ENCODE measurements at places on chromosomes 4 and X.

GRCh38 chr4:125179727-125180126, 135.0 kb upstream of the FAT4 start:
- no peak for DNase-seq

GRCh38 chr4:120331486-120332370, 265.1 kb upstream of the MAD2L1 start:
- DNase-seq, result peak; percentile 0

GRCh38 chr4:122758033-122758432, 25.5 kb downstream of the BBS12 start:
- DNase-seq, result no peak

DNA sequence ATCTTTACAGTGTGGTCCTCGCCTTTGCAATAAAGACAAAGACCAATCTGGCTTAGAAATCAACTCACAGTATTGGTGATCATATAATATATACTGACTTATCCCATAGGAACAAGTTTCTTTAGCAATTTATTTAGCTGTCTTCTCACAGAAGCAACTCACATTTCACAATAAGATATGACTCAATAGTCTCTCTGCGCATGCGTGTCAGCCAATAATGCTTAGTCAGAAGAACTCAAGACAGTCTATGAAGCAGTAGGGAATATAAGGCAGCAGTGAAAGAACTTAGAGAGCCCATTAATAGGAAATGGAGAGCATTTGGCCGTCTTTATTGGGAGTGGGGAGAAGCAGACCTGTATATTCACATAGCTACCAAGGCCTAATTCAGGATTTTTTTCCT, 216.7 kb downstream of the IL13RA2 start:
- no peak for DNase-seq

DNA sequence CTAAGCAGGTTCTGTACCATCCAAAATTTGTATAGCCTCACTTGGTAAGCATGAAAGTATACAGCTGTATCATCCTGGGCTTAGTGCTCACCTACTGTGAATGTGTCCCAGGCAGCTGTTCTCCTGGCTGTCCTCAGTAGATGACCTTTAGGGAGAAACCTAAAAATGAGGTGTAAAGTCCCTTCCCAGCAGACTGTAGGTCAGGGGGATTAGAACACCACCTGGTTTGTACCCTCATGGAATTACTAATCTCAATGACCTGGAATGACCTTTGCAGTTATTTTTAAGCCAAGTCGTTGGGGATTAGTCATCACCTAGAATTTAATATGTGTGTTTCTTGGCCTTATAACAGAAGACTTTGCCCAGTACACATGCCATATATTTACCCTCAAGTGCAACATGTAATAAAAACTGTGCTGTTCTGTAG, 39.1 kb upstream of the MBTPS2 start:
- DNase-seq, result no peak

- no peak for DNase-seq
Measured at GRCh38 chr4:26826721-26827120, 33.9 kb upstream of the STIM2 start.

DNA sequence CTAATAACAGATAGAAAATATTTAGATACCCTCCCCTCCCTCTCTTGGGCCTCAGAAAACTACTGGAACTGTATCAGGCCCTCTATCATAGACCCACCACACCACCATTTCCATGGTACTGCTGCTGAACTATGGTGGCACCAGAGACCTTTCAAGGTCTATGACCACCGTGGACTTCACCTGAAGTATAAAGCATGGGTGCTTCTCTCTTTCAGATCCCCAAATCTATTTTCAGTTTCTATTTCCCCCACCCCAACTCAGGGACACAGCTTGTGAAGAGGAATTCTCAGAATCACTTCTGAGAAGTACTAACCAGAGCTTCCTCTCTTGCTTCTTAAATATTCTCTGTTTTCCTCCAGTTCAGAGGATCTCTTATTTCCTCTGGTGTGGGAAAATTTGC, 840.8 kb upstream of the HTR2C start:
- DNase-seq, result no peak

DNA sequence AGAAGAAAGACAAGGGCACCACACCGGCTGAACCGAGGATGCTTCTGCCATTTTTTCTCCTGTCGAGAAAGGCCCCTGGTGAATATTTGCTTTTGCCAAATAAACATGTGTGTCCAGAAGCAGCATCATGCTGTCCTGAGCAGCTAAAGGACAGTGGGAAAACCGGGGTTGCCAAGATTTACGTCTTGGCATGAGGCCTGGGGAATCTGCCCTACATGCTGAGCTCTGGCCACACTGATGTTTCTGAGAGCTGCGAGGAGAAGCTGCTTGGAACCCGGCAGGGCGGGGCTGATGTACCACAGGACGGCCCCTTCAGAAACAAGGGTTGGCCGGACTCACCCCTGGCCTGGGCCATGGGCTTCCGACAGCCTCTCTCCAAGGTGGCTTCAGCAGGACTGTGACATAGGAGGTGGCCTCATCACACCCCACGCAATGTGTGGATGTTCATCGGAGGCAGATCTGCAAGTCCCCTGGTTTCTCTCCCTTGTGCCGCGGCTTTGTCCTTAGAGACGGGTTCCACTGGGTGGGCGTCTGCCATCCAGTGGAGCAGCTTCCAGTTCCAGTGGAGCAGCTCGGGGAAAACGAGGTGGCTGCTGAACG, 42.2 kb upstream of the SORCS2 start:
- no peak for DNase-seq

- no peak for DNase-seq
Measured at GRCh38 chr4:55615008-55615407, 21.1 kb downstream of the NMU start.

GRCh38 chr4:51997647-51998046, 22.5 kb downstream of the LRRC66 start:
- DNase-seq, result no peak

GRCh38 chr4:48931459-48931858, 24.9 kb upstream of the OCIAD2 start:
- DNase-seq, result no peak

GRCh38 chrX:43870758-43871419, 11.4 kb downstream of the MAOB start:
- DNase-seq, result no peak

GRCh38 chr4:123616951-123617461, 220.4 kb downstream of the SPRY1 start:
- no peak for DNase-seq

DNA sequence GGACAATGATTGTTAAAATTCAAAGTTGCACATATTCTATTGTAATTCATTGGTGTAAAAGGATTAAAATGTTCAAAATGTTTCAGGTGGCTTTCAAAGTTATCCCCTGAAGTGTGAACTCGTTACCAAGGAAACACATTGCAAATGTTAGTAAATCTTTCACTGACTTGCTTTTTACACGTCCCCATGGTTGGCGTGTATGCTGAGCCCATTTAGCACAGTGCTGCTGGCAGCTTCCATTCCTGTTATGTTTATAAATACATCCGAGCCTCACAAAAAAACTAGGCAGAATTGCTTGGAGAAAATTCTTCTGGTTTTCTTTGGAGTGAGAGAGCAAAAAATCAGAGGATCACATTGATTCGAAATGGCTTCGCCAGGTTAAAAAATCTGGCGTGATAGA, 105.9 kb upstream of the HPGD start:
- DNase-seq, result no peak

GRCh38 chr4:26916195-26916594, 55.6 kb downstream of the STIM2 start:
- no peak for DNase-seq

- no peak for DNase-seq
Measured at GRCh38 chr4:127097061-127097460, 535.7 kb upstream of the INTU start.

DNA sequence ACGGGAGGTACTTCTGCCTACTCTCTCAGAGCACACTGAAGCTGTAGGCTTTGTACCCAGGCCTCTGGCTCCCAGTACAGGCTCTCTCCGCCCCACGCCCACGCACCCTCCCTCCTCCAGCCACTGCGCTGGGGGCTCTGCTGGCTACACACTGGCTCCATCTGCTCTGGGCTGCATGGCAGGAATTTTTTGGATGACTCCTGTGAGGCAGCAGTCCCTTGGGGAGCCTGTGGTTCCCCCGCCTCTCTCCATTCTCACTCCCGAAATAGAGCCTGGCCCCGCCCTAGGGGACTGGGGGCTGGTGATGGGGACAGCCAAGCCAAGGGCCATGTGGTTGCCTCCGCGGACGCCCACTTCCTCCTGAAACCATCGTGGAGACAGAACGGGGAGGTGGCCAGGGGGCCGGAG, 58.1 kb upstream of the ADRA2C start:
- no peak for DNase-seq

DNA sequence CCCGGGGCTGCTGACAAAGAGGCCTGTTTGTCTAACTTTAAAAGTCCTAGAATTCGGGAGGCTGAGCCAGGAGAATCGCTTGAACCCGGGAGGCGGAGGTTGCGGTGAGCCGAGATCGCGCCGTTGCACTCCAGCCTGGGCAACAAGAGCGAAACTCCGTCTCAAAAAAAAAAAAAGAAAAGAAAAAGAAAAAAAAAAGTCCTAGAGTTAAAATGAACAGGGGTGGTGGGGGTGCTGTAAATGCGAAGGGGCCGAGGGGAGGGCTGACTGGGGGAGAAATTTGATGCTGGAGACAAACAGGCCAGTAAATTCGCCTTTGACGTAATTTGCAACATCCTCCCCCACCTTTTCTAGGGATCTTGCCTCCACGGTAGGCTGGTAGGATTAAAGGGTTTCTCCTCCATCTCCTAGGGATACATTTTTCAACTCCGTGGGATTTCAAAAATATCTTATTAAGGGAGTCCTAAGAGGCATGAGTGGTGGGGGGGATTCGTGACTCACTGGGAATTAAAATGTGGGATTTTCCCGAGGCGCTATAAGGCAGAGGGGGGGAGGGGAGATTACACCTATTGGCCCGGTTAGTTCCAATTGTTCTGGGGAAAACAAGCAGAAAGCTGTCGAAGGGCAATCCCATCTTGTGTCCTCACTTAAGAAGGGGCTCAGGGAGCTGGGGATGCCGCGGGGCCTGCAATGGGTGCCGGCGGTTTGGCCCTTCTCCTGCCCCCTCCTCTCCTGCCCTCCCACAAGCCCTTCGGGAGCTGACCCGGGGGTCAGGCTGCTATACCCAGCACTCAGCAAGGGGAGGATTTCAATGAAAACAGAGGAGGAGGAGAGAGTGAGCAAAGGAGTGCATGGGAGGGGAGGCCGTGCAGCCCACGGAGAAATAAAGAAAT, 3.0 kb upstream of the BCOR start:
- DNase-seq, result no peak

DNA sequence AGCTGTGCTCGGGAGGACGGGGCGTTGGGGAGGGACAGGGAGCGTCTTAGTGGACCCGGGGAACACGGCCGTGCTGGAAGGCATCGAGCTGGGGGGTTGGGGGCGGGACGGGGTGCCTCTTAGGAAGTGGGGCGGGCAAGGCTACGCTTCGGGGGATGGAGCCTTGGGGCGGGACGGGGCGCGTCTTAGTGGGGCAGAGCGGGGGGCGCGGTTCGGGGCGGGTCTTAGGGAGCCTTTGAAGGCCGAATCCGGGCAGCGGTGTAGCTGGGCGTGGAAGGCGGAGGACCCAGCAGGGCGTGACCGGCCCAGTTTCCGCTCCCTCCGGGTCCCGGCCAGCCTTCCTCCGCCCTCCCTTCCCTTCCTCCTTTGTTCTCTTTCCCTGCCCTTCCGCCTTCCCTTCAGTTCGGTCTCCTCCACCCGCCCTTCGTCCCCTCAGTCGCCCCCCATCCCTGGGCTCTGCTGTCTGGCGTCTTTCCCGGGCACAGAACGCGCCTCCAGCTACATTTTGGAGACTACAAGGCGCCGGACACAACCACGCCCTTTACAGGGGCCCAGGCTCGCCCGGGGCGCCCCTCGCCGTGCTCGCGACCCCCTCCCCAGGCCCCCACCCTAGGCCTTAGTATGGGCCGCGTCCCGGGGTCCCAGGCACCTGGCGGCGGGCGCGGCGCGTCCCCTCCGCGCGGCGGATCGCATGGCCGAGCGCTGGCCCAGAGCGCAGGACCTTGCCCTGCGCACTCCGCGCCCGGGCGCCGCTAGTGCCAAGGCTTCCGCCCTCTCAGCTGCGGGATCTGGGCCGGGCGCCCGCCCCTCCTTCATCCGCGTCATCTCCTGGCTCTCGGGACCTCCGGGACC, at the start of gene ARSD:
TSS of gene ARSD (minus strand) at position 757 of the 852 bp plus-strand sequence. CDS start at position 693, 64 bp downstream.
- no peak for DNase-seq

GRCh38 chrX:140933016-140933415, 69.4 kb upstream of the SPANXB1 start:
- no peak for DNase-seq

- DNase-seq, result peak; percentile 83
Measured at GRCh38 chr4:173252024-173252935, 81.9 kb downstream of the HMGB2 start.

- no peak for DNase-seq
Measured at GRCh38 chr4:40307627-40308497, 27.3 kb upstream of the CHRNA9 start.

GRCh38 chr4:178351185-178351584, 908.9 kb upstream of the AGA start:
- no peak for DNase-seq

- DNase-seq, result no peak
Measured at GRCh38 chr4:8279321-8280157, 10.0 kb downstream of the HTRA3 start.

DNA sequence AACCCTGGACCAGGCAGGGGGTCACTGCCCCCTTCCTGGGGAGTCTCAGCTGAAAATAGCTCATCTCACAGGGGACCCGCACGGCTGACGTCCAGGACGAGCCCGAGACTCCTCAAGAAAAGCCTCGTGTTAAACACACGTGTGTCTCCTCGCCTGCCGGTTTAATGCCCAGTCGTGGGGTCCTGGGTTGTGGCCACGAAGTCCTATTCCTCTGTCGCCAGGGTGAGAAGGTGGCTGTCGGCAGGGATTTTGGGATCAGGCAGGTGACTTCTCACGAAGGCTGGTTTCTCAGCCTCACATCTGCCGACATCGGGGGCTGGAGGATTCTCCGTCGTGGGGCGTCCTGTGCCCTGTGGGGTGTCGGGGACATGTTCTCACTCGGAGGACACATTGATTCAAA, 44.3 kb upstream of the PPP2R3B start:
- no peak for DNase-seq

DNA sequence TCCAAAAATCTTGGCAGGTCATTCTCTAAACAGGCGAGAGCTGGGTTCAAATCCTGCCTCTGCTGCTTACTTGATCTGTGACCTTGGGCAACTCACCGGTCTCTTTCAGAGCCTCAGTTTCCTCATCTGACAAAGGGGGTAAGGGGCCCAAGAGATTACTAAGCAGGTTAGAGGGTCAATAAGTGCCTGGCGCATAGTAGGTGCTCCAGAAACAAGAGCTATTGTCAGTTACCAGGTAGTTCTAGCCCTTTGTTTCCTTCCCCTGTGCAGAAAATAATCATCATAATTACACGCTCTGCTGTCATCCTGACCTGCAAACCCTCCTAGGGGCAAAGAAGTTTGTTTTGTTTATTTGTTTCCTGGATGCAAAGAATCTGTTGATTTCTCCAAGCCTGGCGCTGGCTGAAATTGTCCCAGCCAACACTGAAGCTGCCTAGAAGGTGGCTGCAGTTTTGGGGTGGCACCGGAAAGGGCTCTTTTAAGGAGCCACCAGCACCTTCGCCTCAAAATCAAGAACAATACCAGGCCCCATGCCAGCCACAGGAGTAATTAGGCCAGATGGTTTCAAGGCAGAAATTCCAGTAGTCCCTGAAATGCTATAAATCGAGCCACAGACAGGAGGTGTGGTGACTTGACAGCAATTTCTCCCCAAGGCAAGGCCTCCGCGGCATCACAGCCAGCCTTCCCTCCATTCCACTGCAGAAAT, 10.2 kb upstream of the KIAA0232 start:
- no peak for DNase-seq

GRCh38 chr4:144355811-144356757, 215.6 kb upstream of the GYPA start:
- DNase-seq, result no peak

GRCh38 chr4:7173841-7174449, 18.4 kb upstream of the SORCS2 start:
- no peak for DNase-seq
